Mesenteric fat pad (tissue), 1 donor: ENCODE measurements at places on chromosomes 3 and 15.

- DNase-seq: no peak
Measured at GRCh38 chr3:6326771-6327170, 534.1 kb upstream of the GRM7 start.

- DNase-seq: no peak
Measured at GRCh38 chr15:58469432-58470353, 37.9 kb downstream of the LIPC start.

- DNase-seq: no peak
Measured at GRCh38 chr3:126728680-126729079, 24.6 kb downstream of the CHCHD6 start.

GRCh38 chr15:41921639-41922038 is 27.8 kb upstream of the SPTBN5 start:
- no peak for DNase-seq

- DNase-seq: no peak
Measured at GRCh38 chr15:66779331-66780009, 77.4 kb downstream of the SMAD6 start.

DNA sequence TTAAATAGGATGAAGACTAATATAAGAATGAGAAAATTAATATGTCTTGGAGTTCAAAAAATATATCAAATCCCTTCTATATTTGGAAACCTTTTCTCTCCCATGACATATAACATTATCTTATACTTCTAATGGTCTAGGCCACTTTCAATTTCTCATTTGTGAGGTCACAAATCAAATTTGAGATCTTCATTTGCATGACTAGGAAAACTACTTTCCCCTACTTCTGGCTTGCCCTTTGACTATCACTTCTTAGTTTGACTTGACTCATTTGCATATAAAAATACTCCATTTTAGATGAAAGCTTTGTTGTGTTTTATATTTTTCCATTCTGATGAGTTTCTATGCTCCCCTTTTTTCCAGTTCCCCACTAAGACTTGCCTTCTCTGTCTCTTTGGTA is 598.6 kb upstream of the TBL1XR1 start:
- DNase-seq: no peak

- DNase-seq: no peak
Measured at GRCh38 chr15:31062911-31063310, 38.6 kb downstream of the TRPM1 start.

- no peak for DNase-seq
Measured at GRCh38 chr3:132661101-132661500, 972 bp downstream of the UBA5 start.

DNA sequence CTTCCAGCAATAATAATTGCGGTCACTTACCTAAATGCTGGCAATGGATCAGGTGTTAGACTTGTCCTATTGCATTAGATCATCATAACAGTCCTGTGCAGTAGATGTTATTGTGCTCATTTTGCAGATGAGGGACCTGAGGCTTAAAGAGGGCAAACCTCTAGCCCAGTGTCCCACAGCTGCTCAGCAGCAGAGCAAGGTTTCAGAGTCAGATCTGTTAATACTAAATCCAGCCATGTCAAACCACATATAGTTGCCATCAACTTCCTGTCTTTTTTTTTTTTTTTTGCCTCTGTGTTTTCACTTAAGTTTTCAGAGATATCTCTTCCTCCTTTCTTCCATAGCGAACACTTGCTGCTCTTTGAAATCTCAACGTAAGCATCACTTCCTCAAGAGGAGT is 12.1 kb downstream of the FEZF2 start:
- DNase-seq: no peak

DNA sequence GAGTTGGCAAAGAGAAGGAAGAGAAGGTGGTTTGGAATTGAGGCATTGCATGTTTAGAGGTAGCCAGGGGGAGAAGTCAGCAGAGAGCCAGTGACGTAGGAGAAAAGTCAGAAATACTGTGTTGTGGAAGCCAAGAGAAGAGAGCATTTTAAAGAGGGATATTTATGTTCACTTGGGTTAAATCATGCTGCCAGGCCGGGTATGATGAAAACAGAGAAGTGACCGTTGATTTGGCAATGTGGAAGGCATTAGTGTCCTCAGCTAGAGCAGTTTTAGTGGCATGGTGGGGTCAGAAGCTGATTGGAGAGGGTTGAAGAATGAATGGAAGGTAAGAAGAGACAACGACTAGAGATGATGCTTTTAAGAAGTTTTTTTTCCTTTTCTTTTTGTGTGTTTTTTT is 24.5 kb downstream of the RASA2 start:
- DNase-seq: no peak

- DNase-seq: no peak
Measured at GRCh38 chr15:36432161-36432560, 147.3 kb upstream of the CDIN1 start.

- DNase-seq: no peak
Measured at GRCh38 chr3:119628390-119628789, 30.7 kb downstream of the PLA1A start.

- no peak for DNase-seq
Measured at GRCh38 chr15:50244153-50244552, 21.4 kb downstream of the HDC start.

DNA sequence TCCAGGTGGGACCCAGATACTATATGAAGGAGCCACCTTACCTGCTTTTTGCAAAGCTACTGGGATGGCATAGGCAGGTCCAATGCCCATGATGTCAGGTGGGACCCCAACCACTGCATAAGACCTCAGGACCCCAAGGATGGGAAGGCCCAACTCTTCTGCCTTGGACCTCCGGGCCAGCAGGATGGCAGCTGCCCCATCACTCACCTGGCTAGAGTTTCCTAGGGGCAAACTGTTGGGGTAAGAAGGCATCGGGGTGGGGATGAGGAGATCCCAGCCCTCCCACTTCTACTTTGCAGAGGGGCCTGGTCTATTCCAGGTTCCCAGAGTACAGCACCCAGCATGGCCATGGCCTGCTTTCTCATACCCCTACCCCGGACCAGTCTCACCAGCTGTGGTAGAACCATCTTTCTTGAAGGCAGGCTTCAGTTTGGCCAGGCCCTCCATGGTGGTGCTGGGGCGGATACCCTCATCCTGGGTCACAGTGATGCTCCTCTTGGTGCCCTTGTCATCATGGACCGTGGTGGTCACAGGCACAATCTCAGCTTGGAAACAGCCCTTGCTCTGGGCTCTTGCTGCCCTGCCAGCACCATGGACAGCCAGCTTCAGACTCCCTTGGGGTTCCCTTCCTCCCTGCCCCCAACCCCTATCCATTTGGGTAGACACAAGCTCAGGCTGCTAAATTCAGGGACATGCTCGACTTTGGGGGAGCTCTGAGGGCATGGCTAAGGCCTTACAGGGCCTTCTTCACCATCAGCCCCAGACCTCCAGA is 10.6 kb downstream of the ACAA1 start:
- peak; percentile 39 for DNase-seq

- no peak for DNase-seq
Measured at GRCh38 chr15:38085931-38086568, 151.6 kb downstream of the TMCO5A start.

GRCh38 chr3:131807822-131808221 is 227.0 kb downstream of the CPNE4 start:
- DNase-seq: no peak

DNA sequence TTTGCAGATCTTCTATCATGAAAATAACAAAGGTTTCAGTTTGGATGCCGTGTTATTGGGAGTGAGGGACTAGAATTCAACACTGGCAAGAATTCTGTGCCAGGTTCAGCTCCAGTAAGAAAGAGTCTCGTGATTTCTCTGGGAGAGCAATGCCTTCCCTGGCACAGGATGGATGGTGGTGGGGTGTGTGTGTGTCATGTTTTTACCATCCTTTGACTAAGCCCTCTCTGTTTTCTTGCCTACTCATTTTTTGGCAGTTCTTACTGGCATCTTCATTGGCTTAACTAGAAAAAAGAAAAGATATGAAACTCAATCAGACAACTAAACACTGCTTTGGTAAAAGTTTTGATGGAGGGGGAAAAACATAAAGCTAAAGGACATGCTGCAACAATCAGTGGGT is 86.6 kb downstream of the FMN1 start:
- no peak for DNase-seq

GRCh38 chr15:68400066-68400456 is 31.9 kb downstream of the ITGA11 start:
- DNase-seq: no peak

DNA sequence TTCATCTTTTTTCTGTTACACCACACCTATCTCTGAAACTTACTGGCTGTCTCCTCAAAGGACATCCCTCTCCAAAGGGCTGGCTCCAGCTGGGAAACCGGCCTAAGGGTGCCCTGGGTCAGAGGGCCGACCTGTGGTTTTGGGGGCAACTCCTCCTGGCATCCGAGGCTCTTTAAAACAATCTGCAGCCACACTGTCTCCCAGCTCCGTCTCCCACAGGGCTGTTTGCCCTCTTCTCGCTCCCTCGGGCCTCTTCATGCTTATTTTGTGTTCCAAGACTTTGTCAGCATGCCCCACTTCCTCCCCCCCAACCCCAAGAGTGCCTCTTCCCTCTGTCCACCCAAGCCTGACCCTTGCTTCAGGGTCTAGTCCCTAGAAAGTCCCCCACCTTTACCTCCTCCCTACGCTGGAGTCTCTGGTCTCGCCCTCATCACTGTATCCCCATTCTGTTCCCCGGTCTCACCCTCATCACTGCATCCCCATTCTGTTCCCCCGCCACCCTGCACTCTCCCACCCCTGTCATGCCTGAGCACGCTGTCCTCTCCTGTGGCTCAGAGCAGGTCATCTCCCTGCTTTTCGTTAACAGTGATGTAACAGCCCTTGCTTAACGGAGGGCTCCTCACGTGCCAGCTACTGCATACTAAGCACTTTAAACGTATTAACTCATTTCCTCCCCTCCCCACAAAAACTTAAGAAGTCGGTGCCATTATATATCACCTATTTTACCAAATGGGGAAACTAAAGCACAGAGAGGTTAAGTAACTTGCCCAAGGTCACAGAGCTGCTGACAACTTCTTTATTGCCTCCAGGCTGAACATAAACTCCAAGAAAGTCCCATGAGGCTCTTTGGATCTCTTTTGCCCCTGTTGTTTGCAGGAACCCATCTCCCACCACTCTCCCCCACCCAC is 1.1 kb upstream of the CSK start:
- DNase-seq: no peak

GRCh38 chr3:42778644-42779043 is 5.6 kb upstream of the CCDC13 start:
- no peak for DNase-seq

DNA sequence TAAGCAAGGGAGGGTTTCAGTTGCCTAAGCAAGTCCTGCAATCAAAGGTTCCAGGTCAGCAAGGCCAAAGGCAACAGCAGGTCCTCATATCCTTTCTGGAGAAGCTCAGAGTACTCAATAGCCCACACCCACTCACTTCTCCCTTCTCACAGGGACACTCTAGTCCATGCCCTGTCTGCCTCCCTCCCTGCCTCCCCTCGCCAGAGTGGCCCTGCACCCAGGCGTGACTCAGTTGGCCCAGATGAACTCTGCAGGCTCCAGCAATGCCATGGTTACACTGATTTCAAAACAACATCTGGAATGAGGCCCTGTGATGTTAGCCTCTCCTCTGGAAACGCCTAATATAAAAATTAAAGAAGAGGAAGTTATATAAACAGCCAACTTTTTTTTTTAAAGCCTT is 32.9 kb downstream of the IL16 start:
- DNase-seq: no peak

- DNase-seq: no peak
Measured at GRCh38 chr15:59830873-59831272, 141.8 kb upstream of the BNIP2 start.

- DNase-seq: no peak
Measured at GRCh38 chr3:157373783-157374182, 62.9 kb upstream of the PTX3 start.

DNA sequence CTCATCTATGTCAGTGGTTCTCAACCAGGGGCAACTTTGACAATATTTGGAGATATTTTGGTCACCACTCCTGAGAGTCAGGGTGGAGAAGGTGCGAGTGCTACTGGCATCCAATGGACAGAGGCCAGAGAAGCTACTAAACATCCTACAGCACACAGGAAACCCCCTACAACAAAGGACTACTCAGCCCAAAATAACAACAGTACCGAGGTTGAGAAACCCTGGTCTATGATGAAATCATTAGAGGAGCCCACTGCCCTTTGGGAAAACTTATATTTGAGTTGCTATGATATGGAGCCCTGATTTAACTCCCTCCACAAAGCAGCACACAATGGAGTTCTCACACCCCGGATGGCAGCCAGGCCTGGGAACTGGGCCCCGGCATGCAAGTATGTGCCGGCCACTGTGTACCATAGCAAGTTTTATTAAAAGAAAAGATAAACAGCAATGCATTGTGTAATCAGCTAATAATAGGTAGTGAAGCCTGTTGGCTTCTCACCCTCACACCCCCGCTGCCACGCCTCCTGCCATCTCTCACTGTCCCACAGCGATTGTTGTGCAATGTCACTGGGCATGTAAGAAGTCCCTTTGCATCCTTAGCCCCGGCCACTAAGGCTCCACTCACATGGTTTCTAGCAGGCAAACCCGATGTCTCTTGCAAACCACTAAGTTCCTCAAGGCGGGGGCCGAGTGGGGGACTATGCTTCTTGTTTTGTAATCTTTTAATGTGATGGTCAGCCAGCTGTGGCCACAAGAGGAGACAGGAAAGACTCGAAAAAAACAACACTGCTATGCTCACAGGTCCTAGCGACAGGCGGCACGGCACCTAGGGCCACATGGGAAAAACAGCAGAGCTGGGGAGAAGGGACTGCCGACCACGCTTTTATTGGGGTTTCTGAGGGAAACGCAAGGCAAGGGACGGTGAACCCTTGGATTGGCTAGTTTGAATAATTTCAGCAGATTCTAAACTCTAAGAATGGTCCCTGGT is 110.0 kb downstream of the AQP9 start:
- DNase-seq: no peak

- DNase-seq: no peak
Measured at GRCh38 chr15:37695719-37696118, 238.7 kb upstream of the TMCO5A start.

- DNase-seq: no peak
Measured at GRCh38 chr3:120568202-120568531, 28.0 kb upstream of the NDUFB4 start.

- no peak for DNase-seq
Measured at GRCh38 chr15:65873256-65873655, 4.0 kb downstream of the RAB11A start.

DNA sequence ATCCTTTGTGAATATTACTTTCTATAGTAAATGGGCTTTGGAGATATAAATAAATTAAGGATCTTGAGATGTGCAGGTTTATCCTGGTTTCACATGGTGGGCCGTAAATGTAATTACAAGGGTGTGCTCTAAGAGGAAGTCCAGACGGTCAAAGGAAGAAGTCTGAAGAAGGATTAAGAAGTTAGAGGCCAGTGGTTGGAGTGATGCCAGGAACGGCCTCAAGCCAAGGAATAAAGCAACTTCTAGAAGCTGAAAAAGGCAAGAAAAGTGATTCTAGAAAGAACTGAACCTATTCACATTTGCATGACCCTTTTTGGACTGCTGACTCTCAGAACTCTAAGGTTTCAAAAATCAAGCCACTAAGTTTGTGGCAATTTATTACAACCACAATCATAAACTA is 981.3 kb upstream of the ALCAM start:
- no peak for DNase-seq
